ENCODE measurements at places on chromosomes 6 and 20. TPM values are rescaled to one million over a fixed set of nuclear protein-coding genes. Genes with fewer than 3 reads are reported as not detected.

The PAX1 gene
- not detected for total RNA-seq

The SLC17A3 gene
- total RNA-seq, result not detected

The TNNC2 gene
- 0.51 TPM for total RNA-seq

The BEND6 gene
- 5.9 TPM for total RNA-seq

The RBM24 gene
- 194 TPM for total RNA-seq

The MBOAT1 gene
- 7.0 TPM for total RNA-seq

The RCAN2 gene
- total RNA-seq, result 96.5 TPM

The KCNK15 gene
- total RNA-seq, result 1.4 TPM

GRCh38 chr6:72865467-72865866 is 243.6 kb downstream of the KCNQ5 start:
- no peak overlapping the region for H3K4me3 ChIP-seq
- no peaks in the 10 kb centered on the region for H3K36me3 ChIP-seq
- no peak for DNase-seq
- peaks cover 20% of the 10 kb centered on the region for H3K4me1 ChIP-seq
- no peaks in the 10 kb centered on the region for H3K27me3 ChIP-seq

- H3K27ac ChIP-seq, result no peak overlapping the region
- no peak for DNase-seq
- no peaks in the 10 kb centered on the region for H3K27me3 ChIP-seq
- H3K4me3 ChIP-seq, result no peak overlapping the region
- no peaks in the 10 kb centered on the region for H3K4me1 ChIP-seq
Observed at GRCh38 chr6:29989211-29989610, 46.9 kb downstream of the HLA-A start.

DNA sequence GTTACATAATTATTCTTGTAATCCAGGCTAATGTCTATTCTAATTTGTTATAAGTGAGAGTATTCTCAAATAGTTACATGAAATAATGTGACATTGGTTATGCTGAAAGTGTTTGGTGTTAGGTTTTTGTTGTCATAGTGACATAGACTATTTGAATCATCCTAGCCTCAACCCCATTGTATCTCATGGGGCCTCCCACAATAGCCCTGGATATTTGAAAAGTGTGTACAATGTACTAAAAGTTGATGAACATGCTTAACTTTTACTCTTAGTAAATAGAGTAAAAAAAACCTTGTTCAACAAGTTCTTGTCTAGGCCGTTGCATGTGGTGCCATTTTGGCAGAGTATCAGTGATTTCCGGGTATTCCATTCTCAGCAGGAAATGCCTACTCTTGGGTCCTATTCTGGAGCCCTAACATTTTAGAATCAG is 83.0 kb downstream of the RTN4IP1 start:
- no peak overlapping the region for H3K4me3 ChIP-seq
- H3K27ac ChIP-seq, result peak overlapping the region; percentile 41
- H3K27me3 ChIP-seq, result no peaks in the 10 kb centered on the region
- DNase-seq, result no peak
- H3K36me3 ChIP-seq, result no peaks in the 10 kb centered on the region

GRCh38 chr6:144278659-144279314 is 6.3 kb upstream of the UTRN start:
- no peaks in the 10 kb centered on the region for H3K27me3 ChIP-seq
- no peaks in the 10 kb centered on the region for H3K4me1 ChIP-seq
- H3K36me3 ChIP-seq, result no peaks in the 10 kb centered on the region
- no peak overlapping the region for H3K4me3 ChIP-seq

GRCh38 chr20:6664574-6664973 is 102.9 kb upstream of the BMP2 start:
- no peaks in the 10 kb centered on the region for H3K4me1 ChIP-seq
- no peak overlapping the region for H3K4me3 ChIP-seq
- H3K27ac ChIP-seq, result no peak overlapping the region
- no peaks in the 10 kb centered on the region for H3K27me3 ChIP-seq
- DNase-seq, result no peak
- H3K36me3 ChIP-seq, result no peaks in the 10 kb centered on the region

- no peak for DNase-seq
- H3K36me3 ChIP-seq, result no peaks in the 10 kb centered on the region
Observed at GRCh38 chr6:105431226-105431625, 28.3 kb upstream of the PREP start.

GRCh38 chr6:125197795-125198269 is 44.3 kb downstream of the TPD52L1 start:
- no peak overlapping the region for H3K4me3 ChIP-seq
- DNase-seq, result peak; percentile 86
- peak overlapping the region; percentile 69 for H3K27ac ChIP-seq
- no peaks in the 10 kb centered on the region for H3K36me3 ChIP-seq
- no peaks in the 10 kb centered on the region for H3K27me3 ChIP-seq
- H3K4me1 ChIP-seq, result peaks cover 47% of the 10 kb centered on the region

GRCh38 chr6:64100702-64101303 is 465.2 kb downstream of the PHF3 start:
- no peaks in the 10 kb centered on the region for H3K36me3 ChIP-seq
- H3K4me3 ChIP-seq, result no peak overlapping the region
- no peaks in the 10 kb centered on the region for H3K27me3 ChIP-seq
- no peak for DNase-seq
- no peak overlapping the region for H3K27ac ChIP-seq

- H3K4me3 ChIP-seq, result no peak overlapping the region
- peak overlapping the region; percentile 29 for H3K27ac ChIP-seq
- peaks cover 33% of the 10 kb centered on the region for H3K4me1 ChIP-seq
- DNase-seq, result peak; percentile 87
- no peaks in the 10 kb centered on the region for H3K27me3 ChIP-seq
Observed at GRCh38 chr6:80143419-80143937, 37.0 kb downstream of the BCKDHB start.

Measured in right atrium auricular region (tissue), 2 donors.